Substantia nigra (tissue), 51 donors: ENCODE measurements at places on chromosomes 13 and 19.
A peak's percentile ranks its signal among the peaks of the same experiment; 100 is the strongest.

DNA sequence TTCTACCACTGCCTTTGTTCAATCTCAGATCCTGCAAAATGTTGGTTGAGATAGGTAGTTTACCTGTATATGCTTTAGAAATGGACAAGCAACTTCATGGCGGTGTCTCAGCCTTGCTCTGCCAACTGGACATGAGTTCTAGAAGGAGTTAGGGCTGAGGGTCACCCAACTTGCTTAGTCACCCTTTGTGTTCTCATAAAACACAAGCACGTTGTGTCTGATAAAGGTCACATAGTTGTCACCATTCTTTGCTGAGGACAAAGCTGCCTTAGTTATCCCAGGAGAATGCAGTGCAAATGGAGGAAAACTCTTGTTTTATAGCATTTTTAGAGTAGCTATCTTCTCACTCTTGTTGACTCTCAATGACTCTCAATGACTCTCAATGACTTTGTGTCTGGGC is 218.4 kb upstream of the TMTC4 start:
- peak; percentile 4 for DNase-seq

GRCh38 chr19:18853755-18854427 is 22.1 kb downstream of the UPF1 start:
- DNase-seq, result no peak

DNA sequence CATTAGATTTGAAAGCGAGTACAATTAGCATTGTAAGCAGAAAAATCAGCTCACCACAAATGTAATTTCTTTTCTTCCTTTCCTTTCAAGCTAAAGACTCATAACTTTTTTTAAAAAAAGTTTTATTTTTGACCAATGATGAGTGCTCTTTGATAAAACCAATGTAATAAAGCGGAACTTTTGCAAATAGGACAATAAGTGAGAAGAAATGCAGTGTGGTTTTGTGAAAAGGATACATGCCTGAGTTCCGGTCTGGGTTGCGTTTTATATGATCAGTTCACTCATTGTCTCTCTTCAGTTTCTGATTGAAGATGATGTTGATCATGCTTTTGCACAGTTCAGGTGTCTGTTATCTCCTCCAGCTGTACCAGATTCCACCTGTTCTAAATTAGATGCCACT is 274.4 kb downstream of the KLF12 start:
- no peak for DNase-seq

GRCh38 chr13:26095338-26095737 is 43.5 kb upstream of the SHISA2 start:
- no peak for DNase-seq

GRCh38 chr13:51786425-51787265 is 17.3 kb downstream of the DHRS12 start:
- DNase-seq, result no peak

- no peak for DNase-seq
Observed at GRCh38 chr13:43475140-43475539, 311.6 kb downstream of the ENOX1 start.

DNA sequence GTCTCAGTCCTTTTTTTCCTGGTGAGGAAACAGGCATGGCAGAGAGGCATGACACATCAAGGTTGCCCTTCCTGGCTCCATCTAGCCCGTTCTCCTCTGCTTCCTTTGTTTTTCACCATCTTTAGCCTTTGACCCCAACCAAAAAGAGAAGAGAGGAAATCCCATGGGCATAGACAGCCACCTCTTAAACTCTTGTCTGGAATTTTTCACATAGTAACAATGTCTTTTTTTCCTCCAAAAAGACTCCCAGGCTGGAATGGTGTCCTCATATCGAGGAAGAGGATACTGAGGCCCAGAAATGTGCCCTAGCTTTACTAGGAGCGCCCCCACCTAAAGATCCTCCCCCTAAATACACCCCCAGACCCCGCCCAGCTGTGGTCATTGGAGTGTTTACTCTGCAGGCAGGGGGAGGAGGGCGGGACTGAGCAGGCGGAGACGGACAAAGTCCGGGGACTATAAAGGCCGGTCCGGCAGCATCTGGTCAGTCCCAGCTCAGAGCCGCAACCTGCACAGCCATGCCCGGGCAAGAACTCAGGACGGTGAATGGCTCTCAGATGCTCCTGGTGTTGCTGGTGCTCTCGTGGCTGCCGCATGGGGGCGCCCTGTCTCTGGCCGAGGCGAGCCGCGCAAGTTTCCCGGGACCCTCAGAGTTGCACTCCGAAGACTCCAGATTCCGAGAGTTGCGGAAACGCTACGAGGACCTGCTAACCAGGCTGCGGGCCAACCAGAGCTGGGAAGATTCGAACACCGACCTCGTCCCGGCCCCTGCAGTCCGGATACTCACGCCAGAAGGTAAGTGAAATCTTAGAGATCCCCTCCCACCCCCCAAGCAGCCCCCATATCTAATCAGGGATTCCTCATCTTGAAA is at the start of gene GDF15:
TSS of gene GDF15 (plus strand) at position 484 of the 868 bp plus-strand sequence. CDS start at position 516, 32 bp downstream.
- DNase-seq, result no peak

DNA sequence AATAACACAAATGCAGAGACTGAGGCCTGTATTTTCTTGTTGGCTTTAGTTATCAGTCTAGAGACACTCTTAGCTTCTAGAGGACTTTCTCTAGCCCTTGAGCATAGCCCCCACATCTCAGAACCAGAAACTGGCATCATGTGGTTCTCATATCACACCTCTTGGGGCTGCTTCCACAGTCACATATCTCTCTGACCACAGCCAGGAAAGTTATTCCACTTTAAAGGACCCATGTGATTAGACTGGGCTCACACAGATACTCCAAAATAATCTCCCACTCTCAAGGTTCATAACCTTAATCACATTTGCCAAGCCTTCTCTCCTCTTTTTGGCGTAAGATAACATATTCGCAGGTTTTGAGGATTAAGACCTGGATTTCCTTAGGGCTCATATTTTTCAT is 846.9 kb upstream of the MIR17HG start:
- no peak for DNase-seq

DNA sequence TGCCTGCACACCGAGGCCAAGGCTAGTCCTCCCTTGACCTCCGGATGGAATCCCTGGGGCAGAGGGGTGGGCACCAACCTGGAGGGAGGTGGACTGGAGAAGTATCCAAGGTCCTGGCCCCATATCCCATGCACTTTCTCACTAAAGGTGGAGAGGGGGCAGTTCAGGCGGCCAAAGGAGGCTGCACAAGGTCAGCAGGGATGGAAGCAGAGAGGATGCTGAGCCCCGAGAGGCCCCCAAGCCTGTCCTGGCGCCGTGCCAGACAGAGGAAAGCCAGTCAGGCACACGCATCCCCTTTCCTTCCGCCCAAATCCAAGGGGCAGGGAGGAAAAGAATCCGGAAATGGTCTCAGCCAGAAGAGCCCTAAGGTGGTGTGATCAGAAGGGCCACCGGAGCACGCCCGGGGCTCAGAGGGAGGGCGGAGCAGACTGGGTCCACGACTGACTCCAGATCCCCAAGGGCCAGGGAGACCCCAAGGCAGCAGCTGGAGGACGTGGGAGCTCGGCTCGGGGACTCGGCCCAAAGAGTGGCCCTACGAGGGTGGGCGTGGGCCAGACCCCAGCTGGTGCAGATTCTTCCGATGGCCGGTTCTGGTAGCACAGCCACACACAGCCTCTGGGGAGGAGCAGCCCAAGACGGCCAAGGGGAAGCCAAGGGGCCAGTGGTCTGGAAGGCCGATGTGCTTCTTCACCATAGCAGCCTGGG is 60.0 kb downstream of the MLLT1 start:
- DNase-seq, result no peak

DNA sequence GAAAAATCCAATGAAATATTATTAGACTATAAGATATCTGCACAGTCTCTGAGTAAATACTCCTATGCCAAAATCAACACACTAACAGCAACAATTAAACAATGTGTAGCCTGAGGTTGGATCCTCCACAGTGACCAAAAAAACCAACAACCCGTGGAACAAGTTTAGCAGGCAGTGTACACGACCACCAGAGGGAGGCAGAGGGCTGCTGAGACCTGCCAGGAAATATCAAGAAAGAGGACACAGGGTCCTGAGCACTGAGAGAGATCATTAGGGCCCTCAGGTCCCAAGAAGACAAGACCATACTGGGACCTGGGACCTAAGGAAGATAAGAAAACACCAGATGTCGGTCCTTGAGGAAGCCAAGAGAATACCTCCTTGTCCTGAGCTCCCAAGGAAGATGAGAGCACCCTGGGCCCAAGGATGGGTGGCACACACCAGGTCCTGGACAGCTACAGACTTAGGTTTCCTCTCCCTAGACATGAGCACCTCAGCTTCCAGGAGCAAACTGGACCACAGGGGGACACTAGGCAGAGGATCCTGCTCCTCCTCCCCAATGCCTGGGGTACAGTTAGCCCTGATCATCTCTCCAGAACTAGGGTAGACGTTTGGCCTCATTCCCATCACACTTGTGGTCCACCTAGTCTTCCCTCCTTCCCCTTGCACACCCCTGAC is 822 bp upstream of the ZNF274 start:
- DNase-seq, result no peak

- no peak for DNase-seq
Observed at GRCh38 chr19:51654783-51655182, 8.2 kb upstream of the SIGLEC14 start.

DNA sequence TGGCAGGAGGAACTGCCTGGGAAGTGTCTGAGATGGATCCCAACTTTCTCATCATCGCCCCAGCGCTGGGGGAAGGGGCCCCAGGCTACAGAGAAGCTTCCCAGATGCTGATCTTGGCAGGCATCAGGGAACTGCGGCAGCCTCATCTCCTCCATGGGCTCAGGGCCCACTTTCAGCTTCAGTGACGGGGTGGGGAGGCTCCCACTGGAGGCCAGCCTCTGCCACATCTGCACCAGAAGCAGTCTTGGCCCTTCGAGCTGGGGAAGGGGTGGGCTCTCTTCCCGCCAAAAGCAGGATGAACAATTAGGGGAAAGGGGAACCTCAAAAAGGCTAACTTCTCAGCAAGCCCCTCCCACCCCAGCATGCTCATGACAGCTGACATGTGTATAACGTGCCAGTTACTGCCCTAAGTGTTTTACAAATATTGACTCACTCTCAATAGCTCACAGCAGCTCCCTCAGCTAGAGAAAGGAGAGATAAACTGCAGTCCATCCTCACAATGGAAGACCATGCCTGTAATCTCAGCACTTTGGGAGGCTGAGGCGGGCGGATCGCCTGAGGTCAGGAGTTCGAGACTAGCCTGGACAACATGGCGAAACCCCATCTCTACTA is 7.1 kb upstream of the S1PR2 start:
- DNase-seq, result no peak

- DNase-seq, result no peak
Observed at GRCh38 chr13:73616861-73617260, 517.3 kb downstream of the KLF12 start.

GRCh38 chr13:20521364-20522115 is 4.1 kb downstream of the CRYL1 start:
- DNase-seq, result no peak

GRCh38 chr13:101529422-101529821 is 76.9 kb downstream of the ITGBL1 start:
- DNase-seq, result no peak

DNA sequence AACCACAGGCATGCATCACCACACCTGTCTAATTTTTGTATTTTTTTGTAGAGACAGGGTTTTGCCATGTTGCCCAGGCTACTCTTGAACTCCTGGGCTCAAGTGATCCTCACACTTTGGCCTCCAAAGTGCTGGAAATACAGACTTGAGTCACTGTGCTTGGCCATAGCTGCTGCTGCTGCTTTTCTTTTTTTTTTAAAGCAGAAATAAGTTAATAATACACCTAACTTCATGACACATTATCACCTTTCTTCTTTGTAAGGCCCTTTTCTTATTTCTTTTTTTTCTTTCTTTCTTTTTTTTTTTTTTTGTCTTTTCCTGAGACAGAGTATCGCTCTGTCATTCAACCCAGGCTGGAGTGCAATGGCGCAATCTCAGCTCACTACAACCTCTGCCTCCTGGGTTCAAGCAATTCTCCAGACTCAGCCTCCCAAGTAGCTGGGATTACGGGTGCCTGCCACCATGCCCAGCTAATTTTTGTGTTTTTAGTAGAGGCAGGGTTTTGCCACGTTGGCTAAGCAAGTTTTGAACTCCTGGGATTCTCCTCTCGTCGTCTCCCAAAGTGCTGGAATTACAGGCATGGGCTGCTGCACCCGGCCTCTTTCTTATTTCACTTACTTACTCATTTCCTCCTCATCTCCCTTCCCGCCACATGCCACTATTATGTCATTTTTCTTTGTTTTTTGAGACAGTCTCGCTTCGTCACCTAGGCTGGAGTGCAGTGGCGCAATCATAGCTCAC is 8.7 kb downstream of the SHKBP1 start:
- DNase-seq, result no peak

DNA sequence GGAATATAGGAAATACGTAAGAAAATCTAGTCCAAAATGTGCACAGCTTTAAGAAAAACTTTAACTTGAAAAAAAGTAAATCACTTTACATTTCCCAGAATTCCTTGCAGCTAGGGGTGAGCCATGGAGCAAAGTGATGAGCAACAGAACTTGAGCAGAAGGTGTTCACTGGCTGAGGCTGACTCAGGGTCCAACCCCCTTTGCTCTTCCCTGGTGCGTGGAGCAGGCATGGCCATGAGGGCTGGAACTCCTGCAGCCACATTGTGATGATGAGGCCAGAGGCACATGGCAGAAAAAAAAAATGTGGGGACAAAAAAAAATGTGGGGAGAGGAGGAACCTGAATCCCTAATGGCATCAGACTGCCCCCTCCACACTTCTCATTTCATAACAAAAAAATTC is 9.9 kb upstream of the PLA2G4C start:
- DNase-seq, result no peak

DNA sequence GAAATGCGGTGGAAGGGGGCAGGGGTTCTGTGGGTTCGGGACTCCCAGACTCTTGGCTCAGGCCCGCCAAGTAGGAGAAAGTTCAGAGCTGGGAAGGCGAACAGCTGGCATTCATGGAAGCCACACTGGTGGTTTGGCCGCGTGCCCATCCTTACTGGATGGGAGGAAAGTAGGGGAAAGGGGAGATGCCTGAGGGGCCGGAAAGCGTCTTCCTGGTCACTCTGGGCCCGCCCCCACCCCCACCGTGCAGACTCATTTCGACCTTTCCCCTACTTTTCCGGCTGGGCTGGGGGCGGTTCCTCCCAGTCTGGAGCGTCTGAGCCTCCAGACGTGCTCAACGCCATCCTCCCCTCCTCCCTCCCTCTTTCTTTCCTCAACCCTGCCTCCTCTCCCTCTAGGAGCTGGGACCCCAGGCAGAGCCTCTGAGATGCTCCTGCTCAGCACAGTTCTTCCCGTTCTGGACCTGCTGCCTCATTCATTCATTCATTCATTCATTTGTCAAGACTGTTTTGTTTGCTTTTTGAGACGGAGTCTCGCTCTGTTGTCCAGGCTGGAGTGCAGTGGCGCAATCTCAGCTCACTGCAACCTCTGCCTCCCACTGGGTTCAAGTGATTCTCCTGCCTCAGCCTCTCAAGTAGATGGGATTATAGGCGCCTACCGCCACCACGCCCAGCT is 3.5 kb downstream of the ANGPTL4 start:
- peak; percentile 85 for DNase-seq

GRCh38 chr19:48914181-48914580 is 14.1 kb downstream of the NUCB1 start:
- no peak for DNase-seq
